Fibroblast of the conjunctiva (primary cell): ENCODE measurements at places on chromosomes 5 and 9.

- no peak for DNase-seq
These were observed 151.1 kb downstream of the ARL15 start for GRCh38 chr5:54159153-54159892.

- DNase-seq, result no peak
These were observed 735 bp downstream of the PTGR1 start for GRCh38 chr9:111598733-111599091.

DNA sequence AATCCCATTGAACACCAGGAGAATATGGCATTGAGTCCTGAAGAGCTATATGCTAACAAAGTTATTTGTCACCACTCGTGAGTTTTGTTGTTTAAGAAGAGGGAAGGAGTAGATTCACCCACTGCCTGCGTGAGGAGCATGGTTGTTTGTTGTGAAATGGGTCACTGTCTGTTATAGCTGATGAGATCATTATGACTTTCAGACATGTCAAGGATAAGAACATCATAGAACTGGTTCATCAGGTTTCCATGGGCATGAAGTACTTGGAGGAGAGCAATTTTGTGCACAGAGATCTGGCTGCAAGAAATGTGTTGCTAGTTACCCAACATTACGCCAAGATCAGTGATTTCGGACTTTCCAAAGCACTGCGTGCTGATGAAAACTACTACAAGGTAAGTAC, 76.9 kb downstream of the SYK start:
- no peak for DNase-seq

GRCh38 chr5:91556-92263, at the start of gene PLEKHG4B:
TSS of gene PLEKHG4B (plus strand) at chr5:92168. CDS start at chr5:92232, 64 bp downstream.
- DNase-seq, result no peak

- DNase-seq, result peak; percentile 61
These were observed 24.7 kb upstream of the IFNE start for GRCh38 chr9:21506626-21507482.

- no peak for DNase-seq
These were observed 97.7 kb upstream of the MEGF10 start for GRCh38 chr5:127192836-127193338.
